T-helper 22 cell (primary cell): ENCODE measurements at places on chromosomes 12 and 14.

DNA sequence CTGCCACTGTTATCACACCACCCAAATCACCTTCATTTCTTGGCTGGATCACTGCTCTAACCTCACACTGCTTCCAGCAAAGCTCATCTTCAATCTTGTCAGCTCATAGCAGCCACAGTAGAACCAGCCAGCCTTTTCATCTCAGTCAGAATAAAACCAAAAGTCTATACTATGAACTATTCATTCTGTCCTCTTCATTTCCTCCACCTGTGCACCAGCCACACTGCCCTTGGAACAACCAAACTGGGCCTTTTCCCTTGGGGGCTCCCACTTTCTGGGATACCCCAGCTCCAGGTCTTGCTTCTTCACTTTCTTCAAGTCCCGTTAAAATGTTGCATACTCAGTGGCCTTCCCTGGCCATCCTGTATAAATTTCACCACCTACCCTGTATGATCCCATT, 234.4 kb upstream of the DAAM1 start:
- DNase-seq: no peak

DNA sequence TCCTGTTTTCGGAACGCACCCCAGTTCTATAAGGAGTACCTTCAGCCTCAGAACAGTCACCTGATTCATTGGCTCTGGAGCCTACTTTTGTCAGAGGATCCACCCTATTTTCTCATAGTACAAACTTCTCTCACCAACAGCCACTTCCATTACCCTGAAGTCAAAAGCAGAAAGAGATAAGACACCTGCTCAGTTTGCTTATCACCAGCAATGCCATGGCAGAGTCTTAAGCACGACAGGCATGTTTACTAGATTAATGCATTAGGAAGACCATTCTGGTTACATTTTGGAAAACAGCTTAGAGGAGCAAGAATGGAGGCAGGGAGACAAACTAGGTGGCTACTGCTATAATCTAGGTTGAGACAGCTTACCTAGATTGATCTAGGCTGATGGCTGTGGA, 67.7 kb downstream of the GXYLT1 start:
- no peak for DNase-seq

DNA sequence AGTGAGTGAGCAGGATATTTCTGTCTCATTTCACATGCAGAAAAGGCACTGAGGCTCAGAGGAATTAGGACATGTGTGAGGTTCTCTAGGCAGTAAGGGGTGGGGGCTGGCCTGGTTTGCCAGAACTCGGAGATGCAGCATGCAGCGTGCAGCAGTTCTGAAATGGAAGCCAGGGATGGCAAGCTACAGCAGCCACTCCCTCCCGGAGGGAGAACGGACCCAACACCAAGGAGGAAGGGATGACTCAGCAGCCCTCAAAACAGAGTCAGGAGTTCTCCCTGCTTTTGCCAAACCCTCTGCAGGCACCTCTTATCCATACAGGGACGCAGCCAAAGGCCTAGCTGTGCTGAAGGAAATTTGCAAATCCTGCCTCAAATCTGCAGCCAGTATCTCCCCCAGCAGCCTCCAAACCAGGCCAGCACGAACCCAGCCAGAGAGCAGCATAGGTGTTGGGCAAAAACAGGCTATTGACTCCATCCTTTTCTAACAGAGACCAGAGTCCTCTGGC, 10.3 kb upstream of the SERPINA3 start:
- DNase-seq: no peak

GRCh38 chr14:62662811-62663455, 382.3 kb downstream of the KCNH5 start:
- DNase-seq: no peak

DNA sequence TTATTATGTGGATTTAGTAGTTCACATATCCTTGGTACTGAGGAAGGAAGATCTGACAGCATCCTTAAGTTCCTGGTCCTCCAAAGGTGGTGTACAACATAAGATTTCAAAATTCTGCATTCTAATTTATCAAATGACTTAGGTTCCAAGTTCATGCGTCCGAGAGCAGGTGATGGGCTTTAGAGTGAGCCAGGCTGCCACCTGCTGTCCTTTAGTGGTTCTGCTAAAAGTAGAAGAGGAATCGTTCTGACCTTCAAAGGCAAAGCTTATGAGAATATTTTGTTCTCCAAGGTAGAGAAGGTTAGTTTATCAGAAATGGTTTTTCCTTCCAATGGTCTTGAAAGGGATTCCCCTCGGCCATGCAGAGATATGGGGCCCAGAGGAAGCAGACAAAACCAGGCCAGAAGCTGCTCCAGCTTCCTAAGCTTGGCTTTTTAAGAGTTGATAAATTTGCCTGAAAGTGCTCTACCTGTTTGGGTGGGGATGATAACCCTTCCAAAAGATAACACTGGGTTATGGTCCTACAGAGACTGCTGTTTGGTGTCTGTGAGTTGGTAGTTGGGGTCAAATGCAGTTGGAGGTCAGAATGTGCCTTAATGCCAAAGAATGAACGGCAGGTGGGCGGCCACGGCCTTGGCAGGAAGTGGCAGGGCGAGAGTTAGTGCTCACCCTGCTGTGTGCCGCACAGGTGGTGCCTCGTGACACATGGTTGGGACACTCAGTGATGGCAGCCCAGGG, 29.1 kb upstream of the LRTM2 start:
- peak; percentile 33 for DNase-seq

DNA sequence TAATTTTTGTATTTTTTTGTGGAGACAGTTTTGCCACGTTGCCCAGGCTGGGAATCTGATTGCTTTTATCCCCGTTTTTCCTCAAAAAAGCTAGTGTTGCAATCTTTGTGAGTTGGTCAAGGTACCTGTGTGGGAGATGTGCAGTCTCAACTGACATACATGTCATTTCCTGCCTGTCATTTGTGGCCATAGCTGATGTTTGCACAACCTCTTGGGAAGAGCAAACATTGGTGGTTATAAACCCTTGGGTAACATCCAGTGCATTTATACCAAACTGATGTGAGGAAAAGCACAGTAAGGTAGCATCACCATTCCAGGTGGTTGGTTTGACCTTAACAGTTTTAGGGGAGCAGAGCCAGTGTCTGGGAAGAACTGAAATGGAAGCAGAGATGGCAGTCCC, 54.7 kb downstream of the ATG14 start:
- no peak for DNase-seq

DNA sequence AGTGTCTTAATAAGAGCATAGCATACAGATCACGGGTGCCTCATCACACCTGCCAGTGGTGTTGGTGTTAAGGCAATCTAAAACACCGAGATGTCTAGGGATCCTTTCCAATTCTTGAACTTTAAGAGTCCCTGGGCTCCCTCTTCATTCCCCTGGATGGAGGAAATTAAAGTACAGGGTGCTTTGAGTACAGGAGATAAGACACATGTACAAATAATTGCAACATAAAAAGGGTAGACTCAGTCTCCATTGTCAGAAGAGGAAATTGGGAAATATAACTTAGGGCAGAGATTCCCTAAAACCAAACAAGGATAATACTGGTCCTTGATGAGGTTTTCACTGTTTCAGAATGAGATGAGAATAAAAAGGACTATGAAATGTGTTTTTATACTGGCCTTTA, 34.9 kb downstream of the SCFD1 start:
- DNase-seq: no peak

DNA sequence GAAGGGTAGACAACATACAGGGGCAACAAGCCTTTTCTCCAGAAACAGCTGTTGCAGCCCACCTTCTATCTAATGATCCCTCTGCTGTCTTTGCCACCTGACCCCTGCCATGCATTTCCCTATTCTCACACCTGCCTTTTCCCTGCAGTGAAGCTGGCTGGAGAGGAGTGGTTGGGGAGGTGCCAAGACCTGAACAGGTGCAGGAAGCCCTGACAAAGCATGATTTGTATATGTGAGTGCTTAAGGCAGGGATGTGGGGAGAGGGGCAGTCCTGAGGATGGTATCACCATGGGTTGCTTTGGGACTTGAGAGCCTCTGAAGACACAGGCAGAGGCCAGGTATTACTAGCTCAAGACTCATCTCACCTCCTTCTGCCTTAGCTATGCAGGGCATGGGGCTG, 2.9 kb upstream of the PFDN5 start:
- no peak for DNase-seq

DNA sequence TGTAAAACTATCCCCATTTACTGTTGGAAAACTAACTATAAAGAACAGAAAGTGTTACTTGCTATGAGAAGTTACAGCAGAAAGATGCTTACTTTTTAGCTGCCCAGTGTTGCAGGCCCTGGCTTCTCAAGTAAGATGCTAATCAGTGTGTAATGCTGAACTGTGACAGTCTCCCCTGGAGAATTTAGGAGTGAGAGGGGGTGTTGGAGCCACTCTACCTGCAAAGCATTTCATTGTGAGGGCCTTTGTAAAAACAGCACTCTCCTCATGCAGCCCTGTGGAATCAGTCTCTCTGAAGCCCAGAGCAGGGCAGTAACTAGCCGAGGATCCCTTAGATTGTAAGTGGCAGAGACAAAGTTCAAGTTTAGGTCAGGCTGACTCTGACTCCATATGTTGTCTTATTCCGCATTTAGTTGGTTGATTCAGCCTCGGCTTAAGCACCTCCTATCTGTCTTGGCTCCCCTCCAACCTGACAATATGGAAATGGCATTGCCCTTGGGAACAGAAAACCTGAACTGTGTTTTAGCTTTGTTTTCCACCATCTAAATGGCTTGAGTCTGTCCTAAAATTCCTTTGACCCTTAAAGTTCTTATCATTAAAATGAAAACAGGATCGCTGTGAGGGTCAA, 141.3 kb downstream of the PRKCH start:
- no peak for DNase-seq

GRCh38 chr12:132275110-132275531, 54.3 kb downstream of the GALNT9 start:
- DNase-seq: no peak

GRCh38 chr12:67618303-67618702, 30.2 kb upstream of the DYRK2 start:
- no peak for DNase-seq
